Left renal cortex interstitium (tissue), 4 donors: ENCODE measurements at places on chromosomes 3 and 15. TPM values are rescaled to one million over a fixed set of nuclear protein-coding genes. Genes with fewer than 3 reads are reported as not detected.

DNA sequence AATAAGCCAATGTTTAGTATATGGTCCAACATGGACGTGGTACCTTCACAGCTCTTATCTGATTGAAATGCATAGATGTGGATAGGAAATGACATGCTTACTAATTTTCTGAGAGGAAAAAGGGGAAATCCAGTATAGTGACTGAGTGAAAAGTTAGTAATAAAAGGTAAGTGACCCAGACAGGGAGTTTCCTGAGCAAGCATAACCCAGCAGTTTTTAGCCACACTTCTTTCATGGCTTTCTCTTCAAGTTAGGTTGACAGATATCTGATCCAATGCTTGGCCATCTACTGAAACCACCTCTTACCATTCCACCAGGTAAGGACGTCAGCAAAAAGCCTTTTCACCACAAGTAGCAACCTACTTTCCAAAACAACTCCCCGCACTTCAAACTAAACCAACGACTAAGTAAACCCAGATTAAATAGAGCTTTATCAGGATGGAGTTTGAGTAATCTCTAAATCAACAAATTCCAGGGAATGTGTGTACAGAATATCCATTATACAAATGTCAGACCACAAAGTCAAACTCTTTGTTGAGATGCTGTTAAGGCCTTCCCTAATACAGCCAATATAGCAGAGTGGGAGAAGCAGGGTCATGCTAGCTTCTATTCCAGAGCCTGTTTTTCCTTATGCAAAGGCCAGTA lies 329.7 kb downstream of the RORA start:
- no peak for DNase-seq

GRCh38 chr3:50359760-50360110 lies 414 bp upstream of the TMEM115 start:
- no peak for DNase-seq

GRCh38 chr3:42535981-42536784 lies 33.7 kb downstream of the VIPR1 start:
- DNase-seq = no peak

DNA sequence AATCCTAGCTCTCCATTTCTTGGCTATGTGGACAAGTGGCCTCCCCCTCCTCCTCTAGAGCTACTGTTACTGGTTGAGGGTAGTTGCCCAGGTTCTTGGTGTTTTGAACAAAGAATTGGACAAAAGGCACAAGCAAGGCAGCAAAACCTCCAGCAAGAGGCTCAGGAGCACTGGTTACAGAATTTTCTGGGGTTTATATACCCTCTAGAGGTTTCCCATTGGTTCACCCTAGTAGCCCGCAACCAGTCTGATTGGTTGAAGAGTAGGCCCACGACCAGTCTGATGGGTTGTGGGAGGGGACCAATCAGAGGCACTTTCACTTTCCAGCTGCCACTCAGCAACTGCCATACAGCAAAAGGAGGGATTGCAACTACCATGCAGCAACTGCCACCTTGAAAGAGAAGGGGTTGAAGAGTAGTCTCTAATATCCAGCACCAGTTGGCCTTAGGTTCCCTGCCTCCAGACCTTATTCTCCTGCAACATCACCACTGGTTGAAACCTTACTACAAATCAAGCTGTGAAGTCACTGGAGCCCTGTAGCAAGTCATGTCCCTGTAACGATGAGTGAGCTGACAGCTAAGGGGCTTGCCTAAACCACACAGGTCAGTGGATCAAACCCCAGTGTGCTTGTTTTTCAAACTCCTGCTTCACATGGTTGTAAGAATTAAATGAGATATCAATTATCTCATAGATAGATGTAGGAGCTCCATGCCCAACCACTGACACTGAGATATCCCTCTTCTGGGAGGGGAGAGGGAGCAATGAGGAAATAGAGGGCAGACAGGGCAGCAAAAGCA lies 2.9 kb upstream of the C15orf39 start:
- DNase-seq = no peak

- DNase-seq = no peak
These were observed 35.4 kb downstream of the GRAMD1C start for GRCh38 chr3:113873814-113874526.

GRCh38 chr3:156721687-156722618 lies 47.6 kb downstream of the TIPARP start:
- DNase-seq = no peak

DNA sequence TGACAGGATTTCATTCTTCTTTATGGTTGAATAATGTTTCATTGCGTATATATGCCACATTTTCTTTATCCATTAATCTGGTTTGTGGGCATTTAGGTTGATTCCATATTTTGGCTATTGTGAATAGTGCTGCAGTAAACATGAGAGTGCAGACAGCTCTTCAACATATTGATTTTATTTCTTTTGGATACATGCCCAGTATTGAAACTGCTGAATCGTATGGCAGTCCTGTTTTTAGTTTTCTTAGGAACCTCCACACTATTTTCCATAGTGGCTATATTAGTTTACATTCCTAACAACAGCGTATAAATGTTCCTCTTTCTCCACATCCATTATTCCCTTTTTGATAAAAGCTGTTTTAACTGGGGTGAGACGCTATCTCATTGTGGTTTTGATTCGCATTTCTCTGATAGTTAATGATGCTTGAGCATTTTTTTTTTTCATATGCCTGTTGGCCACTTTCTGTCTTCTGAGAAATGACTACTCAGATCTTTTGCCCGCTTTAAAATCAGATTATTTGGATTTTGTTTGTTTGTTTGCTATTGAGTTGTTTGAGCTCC lies 21.7 kb downstream of the AQP9 start:
- no peak for DNase-seq

GRCh38 chr3:78918361-78919020 lies 849.3 kb downstream of the ROBO1 start:
- no peak for DNase-seq

GRCh38 chr3:193418576-193419373 lies 40.2 kb upstream of the ATP13A5 start:
- DNase-seq = no peak

DNA sequence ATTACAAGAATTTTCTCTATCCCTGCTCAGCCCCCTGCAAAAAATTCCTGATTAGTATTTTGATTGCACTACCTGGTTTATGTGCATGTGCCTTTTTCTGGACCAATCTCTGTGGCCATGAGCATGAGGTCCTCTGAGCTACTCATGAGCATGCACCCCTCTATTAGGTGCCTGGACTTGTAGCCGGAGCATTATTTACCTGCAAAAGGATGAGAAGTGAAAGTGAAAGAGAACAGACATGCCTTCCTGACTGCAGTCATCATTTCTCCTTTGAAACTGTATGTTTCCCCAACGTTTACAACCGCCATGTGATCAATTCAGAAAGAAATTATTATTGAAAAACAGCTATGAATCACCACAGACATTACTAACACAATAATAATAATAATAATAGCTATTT lies 1008.8 kb downstream of the ROBO2 start:
- no peak for DNase-seq

Gene PPARG
- 26.9 TPM for polyA plus RNA-seq

Gene ZXDC
- polyA plus RNA-seq = 47.3 TPM

Gene EPB42
- polyA plus RNA-seq = 1.2 TPM

Gene HRG
- 1.8 TPM for polyA plus RNA-seq

Gene NAALADL2
- polyA plus RNA-seq = 20.7 TPM

Gene NR1I2
- 1.4 TPM for polyA plus RNA-seq
